ENCODE measurements at places on chromosomes 7 and 10. TPM values are rescaled to one million over a fixed set of nuclear protein-coding genes. Genes with fewer than 3 reads are reported as not detected.

DNA sequence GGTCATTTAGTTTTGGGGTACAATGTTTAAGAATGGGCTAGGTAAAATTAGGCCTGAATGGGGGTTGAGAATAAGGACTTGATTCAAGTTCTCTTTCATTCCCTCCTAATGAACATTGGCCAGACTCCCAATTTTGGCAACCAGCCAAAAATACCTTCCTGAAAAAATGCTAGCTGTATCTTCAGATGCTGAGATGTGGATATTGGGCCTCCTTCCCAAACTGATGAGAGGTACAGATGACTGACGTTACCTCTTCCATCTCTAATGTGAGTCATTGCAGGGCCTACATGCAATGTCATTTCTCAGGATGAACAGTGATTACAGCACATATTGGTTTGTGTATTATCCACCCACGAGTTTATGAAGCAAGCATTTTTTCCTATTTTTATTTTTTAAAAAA lies 151.6 kb downstream of the SND1 start:
- DNase-seq: no peak

DNA sequence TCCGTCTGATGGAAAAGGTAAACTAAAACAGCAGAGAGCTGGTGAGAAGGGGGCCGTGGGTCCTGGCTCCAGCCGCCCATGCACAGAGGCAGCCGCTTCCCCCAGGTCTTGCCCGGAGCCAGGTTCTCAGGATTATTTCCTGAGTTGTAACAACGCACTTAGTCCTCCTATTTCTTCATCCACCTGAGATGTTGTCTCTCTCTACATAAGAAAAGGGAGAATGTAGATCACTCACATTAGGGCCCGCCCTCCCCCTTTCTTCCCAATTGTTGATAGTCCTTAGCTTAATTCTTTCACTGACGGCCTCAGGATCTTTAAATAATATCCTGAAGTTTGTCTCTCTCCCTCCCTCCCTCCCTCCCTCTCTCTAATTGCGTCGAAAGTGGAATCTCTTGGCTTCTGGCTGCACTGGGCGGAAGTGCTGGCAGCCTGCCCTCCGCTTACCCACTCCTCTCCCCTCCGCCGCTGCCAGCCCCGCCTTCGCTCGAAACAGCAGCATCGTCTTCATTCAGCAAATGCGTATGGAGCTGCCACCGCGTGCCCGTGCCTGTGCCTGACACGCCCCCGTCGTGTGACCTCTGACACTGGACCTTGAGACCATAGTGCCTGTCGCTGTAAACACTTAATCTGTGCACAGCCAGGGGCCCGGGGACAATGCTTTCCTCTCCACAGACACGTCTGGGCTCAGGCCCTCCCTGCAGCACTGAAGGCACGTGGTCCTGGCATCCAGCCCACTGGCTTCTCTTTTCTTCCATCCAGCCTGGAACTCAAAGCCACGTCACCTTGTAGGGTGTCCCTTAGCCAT lies 174.5 kb upstream of the PPP2R2D start:
- DNase-seq: no peak

GRCh38 chr7:37771801-37772200 lies 76.6 kb upstream of the NME8 start:
- DNase-seq: no peak

The SPDYE16 gene
- 0.20 TPM for total RNA-seq

- no peak for DNase-seq
Measured at GRCh38 chr10:21269289-21269688, 256.2 kb downstream of the SKIDA1 start.

- no peak for DNase-seq
Measured at GRCh38 chr10:23405540-23405939, 33.3 kb upstream of the OTUD1 start.

Measured in right lobe of liver (tissue), 6 donors.